ENCODE measurements at places on chromosomes 3 and 15.

GRCh38 chr15:35686347-35686746, 140.4 kb upstream of the DPH6 start:
- no peak for DNase-seq

DNA sequence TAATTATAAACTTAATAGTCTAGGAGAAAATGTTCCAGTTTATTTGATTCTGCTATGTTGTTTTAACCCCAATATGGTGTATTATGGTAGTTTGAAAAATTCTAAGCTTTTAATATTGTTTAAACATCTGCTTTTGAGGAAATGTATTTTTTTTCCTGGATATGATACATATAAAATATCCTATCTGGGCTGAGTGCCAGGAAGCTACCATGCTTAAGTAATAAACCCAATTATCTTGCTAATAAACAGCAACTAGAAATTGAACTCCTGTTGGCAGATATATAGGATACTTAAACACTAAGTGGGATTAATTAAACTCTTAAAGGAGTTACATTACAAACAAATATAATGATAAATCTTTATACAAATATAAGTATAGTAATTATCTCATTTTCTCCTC, 293.7 kb upstream of the GRM7 start:
- DNase-seq: no peak

GRCh38 chr15:66850078-66850991, 148.3 kb downstream of the SMAD6 start:
- DNase-seq: no peak

GRCh38 chr3:151152455-151153079, 50.4 kb downstream of the GPR171 start:
- DNase-seq: no peak

DNA sequence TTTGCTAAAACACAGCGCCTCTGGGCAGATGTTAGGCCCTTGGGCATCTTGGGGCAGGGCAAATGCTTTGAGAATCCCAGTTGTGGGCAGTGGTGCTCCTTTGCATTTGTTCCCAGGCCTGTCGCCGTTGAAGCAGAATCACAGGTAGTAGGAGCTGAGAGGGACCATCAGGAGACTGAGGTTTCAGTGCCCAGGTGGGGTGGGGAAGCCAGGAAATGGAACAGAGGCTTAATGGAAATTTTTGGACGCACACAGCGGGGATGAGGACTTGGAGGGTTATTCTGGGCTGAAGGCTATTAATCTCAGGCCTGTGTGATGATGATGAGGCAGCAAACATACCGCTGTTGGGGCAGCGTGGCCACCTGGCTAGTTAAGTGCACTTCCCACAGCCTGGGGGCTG, 99.5 kb downstream of the SV2B start:
- DNase-seq: no peak

DNA sequence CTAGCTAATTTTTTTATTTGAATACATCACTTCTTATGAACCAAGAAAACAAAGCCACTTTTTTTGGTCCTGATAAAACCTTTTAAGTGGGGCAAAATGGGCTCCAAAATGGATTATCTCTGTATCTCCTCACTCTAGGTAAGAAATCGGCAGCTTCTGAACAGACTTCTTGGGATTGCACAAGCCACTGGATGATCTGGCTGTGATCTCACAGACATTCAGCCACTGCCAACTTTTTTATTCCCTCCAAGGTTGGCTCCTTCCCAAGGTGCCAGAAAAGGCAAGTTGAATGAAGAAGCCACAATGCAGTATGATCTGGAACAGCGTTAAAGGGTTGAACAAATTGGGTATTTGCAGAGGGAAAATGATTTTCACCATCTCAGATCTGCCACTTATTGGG, 73.2 kb downstream of the PRICKLE2 start:
- no peak for DNase-seq

Measured in right renal cortex interstitium (tissue), 3 donors.